Omental fat pad (tissue), 4 donors: ENCODE measurements at places on chromosomes 7 and 10. TPM values are rescaled to one million over a fixed set of nuclear protein-coding genes. Genes with fewer than 3 reads are reported as not detected.

GRCh38 chr7:31058122-31058521 is 6.0 kb downstream of the ADCYAP1R1 start:
- no peak for DNase-seq

- no peak for DNase-seq
Measured at GRCh38 chr7:27410812-27411544, 168.4 kb downstream of the EVX1 start.

- no peak for DNase-seq
Measured at GRCh38 chr7:8035647-8036518, 67.3 kb downstream of the GLCCI1 start.

- DNase-seq: no peak
Measured at GRCh38 chr10:17383801-17384555, 70.4 kb downstream of the ST8SIA6 start.

GRCh38 chr10:60377042-60377352 is 12.7 kb downstream of the ANK3 start:
- DNase-seq: no peak

DNA sequence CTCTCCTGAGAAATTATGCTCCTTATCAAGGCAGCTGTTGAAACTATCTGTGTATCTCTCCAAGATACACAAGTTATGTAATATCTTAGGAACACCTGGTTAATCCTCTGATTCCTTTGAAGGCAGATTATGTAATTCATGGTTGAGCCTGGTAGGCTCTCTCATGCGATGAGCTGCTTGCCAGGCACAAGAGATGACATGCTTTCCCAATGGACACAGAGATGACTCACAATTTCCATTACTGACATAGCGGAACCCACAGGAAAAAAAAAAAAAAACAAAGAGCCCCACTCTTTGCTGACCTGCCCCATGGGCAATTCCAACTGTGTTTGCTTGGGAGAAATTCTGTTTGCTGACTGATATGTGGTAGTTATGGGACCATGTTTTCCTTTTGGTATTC is 736.4 kb upstream of the PHF14 start:
- no peak for DNase-seq

The TMEM196 gene
- not detected for total RNA-seq

The POLR2J3 gene
- 29.6 TPM for total RNA-seq

The ACHE gene
- 0.96 TPM for total RNA-seq

The CBLL1 gene
- 26.7 TPM for total RNA-seq
